ENCODE measurements at places on chromosomes 12 and 14.

DNA sequence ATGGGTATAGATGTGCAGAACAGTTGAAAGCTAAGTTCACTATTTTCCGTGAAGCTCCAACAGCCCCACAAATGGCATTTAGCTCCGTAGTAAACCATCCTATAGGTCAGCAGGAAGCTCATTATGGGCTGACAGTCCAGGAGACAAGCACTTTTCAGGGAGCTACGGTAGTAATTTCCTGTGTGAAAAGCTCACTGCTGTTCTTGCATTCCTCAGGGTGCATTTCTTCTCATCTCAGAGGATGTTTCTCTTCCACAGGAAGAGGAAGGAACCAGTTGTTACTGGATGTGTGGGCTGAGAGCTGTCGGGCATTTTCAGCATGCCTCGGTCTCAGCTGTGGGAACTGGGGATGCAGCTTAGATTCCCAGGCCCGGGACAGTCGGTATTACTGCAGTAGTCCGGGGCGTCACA is 72.8 kb downstream of the GALNT4 start:
- no peak for DNase-seq

DNA sequence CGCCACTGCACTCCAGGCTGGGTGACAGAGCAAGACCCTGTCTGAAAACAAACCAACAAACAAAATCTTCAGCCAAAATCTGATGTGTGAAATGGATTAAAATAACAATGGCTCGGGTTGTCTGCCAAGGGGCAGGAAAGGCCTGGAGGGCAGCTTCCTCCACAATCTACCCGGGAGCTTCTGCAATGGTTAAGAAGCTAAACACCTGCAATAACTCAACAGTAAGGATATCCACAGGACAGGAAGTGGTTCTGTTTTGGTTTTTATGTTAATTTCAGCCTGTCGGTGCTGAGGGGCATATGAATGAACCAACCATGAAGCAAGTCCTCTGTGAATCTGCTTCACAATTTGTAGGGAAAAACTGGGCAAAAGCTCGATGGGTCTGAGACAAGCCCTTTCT is 34.4 kb downstream of the RAD52 start:
- no peak for DNase-seq

DNA sequence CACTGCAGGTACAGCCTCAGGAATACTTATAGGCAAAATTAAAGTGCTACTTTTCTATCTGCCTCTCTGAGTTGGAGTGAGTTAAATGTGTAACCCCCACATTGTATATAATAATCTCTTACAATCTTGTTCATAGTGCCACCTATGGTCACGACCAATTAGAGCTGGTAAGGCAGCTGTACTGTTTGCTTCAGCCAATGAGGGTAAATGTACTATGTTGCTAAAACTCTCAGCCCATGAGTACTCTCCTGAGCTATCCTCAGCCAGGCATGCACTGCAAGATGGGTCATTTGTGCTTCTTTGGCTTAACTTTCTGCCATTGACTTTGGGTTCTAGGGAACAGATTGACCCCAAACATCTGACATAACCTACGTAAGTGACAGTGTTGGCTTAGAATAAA is 15.0 kb upstream of the MDM2 start:
- DNase-seq, result no peak

- DNase-seq, result no peak
Measured at GRCh38 chr12:24705741-24706358, 243.1 kb downstream of the BCAT1 start.

- DNase-seq, result no peak
Measured at GRCh38 chr14:76551906-76552305, 176.0 kb downstream of the ESRRB start.

GRCh38 chr14:52988139-52988538 is 37.3 kb upstream of the FERMT2 start:
- DNase-seq, result no peak

GRCh38 chr12:40312982-40313576 is 88.3 kb downstream of the LRRK2 start:
- no peak for DNase-seq

DNA sequence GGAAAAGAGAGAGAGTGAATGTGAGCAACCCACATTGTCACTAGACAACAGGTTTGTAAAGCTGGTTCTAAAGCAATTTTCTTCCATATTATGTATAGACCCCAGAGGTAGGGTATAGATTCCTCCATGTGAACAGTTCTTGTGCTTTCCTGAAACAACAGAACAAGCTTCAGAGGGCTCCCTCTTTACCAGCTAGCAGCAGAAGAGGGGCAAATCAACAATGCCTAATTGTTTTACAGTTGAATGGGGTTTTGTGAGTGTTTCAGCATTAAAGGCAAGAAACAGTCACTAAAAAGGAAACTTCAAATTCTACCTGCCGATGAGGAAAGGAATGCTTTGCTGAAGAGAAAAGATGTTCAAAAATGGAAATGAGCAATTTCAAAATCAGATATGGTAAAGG is 341.2 kb upstream of the KITLG start:
- DNase-seq, result no peak

- DNase-seq, result no peak
Measured at GRCh38 chr12:14171106-14171505, 189.7 kb upstream of the GRIN2B start.

DNA sequence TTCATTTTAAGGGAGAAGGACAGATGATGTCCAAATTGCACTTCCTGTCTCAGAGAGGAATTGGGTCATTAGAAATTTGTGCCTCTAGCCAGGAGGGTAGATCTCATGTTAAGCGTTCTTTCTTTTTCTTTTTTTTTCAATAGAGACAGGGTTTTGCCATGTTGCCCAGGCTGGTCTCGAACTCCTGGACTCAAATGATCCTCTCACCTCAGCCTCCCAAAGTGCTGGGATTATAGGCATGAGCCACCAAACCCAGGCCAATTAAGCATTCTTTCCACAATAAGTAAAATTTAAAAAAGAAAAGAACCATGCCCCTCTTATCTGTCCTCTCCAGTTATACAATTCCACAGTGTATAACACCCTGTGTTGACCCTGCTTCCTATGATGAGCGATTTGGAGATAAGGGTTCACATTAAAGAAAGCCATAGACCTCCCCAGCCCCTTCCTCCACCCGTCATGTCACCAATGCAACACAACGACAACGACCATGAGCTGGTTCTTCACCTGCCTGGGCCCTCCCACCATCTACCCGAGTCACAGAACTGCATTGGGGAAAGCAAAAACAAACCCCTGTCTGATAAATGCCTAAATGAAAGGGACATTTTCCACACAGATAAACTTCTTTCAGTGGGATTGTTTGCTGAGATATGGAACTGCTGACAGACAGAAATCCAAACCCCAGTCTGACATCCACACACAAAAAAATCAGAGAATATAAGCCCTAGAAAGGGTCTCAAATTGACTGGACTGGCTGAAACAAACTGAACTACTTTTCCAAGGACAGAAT is 37.3 kb downstream of the SSH1 start:
- DNase-seq, result no peak

DNA sequence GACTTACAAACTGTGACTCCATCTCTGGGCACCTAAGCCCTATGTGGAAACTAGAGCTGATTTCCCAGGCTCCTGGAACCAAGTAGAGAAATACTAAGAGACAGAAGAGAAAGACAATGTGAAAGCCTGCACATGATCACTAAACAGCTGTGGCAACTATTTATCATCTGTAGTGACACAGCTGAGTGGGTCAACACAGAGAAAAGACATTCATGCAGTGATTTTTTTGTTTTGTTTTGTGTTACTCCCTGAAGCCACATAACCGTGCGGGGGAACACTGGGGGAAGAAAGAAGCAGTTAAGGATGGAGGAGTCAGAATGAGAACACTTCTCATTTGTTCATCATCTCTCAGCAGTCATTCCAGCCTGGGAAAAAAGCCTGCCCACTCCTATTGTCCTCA is 1.5 kb downstream of the PRR4 start:
- DNase-seq, result no peak

- no peak for DNase-seq
Measured at GRCh38 chr12:108235197-108235984, 103.7 kb downstream of the CMKLR1 start.

GRCh38 chr12:120483621-120484020 is 12.3 kb upstream of the DYNLL1 start:
- DNase-seq, result no peak

- no peak for DNase-seq
Measured at GRCh38 chr12:4001841-4002240, 128.6 kb upstream of the PARP11 start.

DNA sequence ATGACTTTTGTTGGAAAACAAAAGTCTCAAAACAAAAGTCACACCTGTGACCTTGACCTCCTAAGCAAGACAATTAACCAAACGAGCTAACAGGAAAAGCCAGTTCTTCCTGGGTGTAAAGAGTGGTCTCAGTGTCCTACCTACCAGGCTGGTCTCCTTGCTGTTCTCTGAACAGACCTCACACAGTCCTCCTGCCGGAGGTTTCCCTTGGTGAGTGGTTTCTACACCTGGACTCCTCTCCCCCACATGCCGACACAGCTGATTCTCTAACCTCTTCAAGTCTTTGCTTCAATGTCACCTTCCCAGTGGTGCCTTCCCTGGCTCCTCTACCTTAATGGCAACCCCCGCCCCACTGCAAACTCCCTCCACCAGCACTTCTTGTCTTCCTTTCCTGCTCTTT is 238.6 kb downstream of the ZFP36L1 start:
- DNase-seq, result no peak

- DNase-seq, result no peak
Measured at GRCh38 chr12:57529831-57530230, 7.2 kb downstream of the MBD6 start.

DNA sequence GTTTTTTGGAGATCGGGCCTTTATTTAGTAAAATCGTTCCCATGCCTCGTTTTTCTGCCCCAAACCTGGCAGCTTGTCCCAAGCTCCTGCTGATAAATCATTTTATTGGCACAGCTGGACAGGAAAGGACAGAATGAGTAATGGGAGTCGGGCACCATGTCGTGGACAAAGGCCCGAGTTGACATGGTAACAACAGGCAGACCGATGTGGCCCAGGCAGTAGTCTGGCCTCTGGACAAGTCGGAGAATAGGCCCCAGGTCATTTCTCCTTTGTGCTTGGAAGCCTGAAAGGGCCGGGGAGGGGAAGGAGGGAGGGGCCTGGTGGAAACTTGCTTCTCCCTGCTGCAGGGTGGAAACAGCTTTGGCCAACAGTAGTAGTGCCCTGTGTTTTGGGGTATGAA is 234.9 kb downstream of the SUDS3 start:
- DNase-seq, result no peak

- DNase-seq, result no peak
Measured at GRCh38 chr14:75875958-75876357, 105.8 kb downstream of the TGFB3 start.

DNA sequence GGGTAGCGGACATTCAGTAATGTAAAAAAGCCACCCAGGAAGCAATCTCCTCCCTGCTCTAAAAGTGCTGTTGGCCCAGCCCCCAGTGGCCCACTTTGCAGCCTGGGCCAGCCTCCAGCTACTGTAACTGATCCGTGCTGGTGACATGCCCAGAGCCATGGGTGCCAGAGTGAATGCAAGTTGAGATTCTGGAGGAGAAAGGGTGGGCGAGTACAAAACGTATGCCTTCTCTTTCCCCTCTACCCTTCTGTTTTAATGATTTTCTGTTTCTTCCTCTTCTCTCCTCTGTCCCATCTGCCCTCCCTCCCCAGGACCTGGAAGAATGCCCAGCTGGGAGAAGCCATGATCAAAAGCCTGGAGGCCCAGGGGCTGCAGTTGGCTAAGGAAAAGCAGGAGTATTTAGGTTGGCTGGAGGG is 16.9 kb downstream of the PLEKHD1 start:
- no peak for DNase-seq
